ENCODE measurements at places on chromosomes 2 and 18.

GRCh38 chr2:17455343-17455742 lies 62.9 kb downstream of the RAD51AP2 start:
- no peak for DNase-seq

GRCh38 chr2:50443868-50444630 lies 587.9 kb downstream of the NRXN1 start:
- peak; percentile 87 for DNase-seq

GRCh38 chr2:18619091-18619490 lies 29.7 kb upstream of the NT5C1B start:
- DNase-seq, result no peak

DNA sequence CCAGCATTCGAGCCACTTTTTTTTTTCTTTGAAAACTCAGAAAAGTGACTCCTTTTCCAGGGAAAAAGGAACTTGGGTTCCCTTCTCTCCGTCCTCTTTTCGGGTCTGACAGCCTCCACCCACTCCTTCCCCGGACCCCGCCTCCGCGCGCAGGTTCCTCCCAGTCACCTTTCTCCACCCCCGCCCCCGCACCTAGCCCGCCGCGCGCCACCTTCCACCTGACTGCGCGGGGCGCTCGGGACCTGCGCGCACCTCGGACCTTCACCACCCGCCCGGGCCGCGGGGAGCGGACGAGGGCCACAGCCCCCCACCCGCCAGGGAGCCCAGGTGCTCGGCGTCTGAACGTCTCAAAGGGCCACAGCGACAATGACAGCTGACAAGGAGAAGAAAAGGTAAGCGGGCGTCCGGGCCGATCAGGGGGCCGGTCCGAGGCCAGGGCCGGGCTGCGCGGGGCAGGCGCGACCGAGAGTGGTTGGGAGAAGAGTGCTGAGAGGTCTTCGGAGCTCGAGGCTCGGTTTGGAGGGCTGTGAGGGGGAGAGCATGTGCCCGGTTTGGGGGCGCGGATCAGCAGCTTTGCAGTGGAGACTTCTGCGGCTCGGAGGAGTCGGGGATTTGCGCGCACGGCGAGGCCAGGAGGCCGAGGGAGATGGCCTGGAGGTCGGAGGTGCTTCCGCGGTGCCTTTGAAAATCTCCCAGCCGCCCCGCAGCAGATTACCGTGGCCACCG lies 502 bp downstream of the EPAS1 start:
- DNase-seq, result no peak

DNA sequence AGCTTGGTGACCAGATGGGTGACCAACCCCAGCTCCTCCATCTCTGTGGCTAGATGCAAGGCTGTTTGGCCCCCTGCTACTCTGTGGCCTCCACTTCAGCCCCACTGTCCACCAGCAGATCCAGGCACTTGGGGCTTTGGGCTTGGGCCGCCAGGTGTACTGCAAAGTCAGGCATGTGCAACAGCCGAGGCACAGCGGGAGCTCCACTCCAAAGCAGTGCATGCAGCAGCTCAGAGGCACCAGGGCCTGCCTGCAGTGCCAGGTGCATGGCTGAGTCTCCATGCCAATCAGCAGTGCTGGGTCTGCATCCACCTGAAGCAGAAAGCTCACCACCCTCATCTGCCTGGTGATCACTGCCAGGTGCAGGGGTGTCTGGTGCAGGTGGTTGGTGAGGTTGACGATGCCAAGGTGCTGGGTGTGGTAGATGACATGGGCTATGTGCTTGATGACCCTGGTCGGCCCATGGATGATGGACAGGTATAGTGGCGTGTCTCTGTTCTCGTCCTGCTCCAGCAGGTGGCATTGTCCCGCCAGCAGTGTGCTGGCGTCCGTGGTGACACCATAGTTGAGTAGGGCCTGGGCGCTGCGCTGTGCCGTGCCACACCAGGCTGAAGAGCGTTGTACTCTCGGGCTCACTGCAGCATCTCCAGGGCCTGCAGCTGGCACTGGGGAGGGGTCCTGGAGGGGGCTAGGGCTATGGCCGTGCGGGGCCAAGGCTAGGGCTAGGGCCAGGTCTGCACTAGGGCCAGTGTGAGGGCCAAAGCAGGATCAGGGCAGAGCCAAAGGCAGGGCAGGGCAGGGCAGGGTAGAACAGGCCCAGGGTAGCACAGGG lies 1.0 kb upstream of the ANKRD62 start:
- DNase-seq, result no peak

- no peak for DNase-seq
Observed at GRCh38 chr2:88074150-88074549, 6.5 kb downstream of the SMYD1 start.

DNA sequence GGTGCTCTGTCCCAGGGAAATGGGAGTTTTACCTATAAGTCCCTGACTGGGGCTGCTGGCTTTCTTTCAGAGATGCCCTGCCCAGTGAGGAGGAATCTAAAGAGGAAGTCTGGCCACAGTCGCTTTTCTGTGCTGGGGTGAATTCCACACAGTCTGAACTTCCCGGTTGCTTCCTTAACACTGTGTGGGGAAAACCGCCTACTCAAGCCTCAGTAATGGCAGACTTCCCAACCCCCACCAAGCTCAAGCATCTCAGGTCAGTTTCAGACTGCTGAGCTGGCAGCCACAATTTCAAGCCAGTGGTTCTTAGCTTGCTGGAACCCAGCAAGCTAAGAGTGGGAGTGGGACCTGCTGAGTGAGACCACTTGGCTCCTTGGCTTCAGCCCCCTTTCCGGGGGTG lies 54.9 kb downstream of the NUP35 start:
- no peak for DNase-seq

DNA sequence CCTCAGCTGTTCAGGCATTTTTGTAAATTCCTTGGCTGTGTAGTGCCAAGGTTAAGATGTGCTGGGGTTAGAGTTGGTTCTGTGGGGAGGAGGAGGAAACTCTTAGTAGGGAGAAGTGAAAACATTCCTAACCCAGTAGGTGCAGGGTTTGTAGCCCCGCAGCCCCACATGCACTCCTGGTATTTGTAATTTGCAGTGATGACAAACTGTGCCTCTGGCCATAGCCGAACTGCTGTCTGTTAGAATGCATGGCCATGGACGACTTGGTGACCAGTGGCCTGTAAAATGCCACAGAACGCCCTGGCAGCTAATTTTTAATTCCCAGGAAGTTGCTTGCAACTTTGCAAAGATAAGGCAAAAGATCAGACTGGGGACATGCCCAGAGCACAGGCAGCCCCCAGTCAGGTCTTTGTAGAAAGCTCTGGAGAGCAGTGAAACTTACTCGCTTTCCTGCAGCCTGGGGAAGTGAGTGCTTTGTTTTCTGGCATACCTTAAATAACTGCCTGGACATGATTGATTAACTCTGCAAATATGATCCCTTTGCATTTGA lies 38.4 kb downstream of the LYPD6B start:
- no peak for DNase-seq

DNA sequence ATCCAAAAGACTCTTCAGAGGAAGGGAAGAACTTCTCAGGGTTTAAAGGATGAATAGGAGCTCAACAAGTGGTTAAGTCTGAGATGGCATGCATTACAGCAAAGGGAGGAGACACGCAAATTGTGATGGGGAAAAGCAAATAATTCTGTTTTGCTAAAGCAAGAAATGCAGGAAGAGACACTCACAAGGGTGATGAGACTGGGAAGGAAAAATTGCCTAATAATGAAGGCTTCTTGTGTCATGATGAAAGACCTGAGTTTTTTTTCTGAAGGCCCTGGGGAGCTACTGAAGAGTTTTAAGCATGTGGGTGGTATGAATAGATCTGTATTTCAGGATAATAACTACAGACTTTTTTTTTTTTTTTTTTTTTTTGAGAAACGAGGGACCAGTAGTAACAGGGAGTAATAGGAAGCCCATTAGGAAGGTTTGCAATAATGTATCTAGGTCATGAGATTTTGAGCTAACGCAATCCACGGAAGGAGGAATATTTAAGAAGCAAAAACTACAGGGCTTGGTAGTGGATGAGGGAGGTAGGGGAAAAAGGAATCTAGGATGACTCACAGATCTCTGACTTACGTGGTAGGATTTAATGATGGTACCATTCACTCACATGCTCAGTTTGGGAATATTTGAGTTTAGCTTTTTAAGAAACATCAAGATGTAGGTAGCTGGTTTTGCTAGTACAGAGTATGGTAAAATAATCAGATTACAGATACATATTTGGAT lies 16.0 kb upstream of the SERPINB3 start:
- DNase-seq, result no peak

DNA sequence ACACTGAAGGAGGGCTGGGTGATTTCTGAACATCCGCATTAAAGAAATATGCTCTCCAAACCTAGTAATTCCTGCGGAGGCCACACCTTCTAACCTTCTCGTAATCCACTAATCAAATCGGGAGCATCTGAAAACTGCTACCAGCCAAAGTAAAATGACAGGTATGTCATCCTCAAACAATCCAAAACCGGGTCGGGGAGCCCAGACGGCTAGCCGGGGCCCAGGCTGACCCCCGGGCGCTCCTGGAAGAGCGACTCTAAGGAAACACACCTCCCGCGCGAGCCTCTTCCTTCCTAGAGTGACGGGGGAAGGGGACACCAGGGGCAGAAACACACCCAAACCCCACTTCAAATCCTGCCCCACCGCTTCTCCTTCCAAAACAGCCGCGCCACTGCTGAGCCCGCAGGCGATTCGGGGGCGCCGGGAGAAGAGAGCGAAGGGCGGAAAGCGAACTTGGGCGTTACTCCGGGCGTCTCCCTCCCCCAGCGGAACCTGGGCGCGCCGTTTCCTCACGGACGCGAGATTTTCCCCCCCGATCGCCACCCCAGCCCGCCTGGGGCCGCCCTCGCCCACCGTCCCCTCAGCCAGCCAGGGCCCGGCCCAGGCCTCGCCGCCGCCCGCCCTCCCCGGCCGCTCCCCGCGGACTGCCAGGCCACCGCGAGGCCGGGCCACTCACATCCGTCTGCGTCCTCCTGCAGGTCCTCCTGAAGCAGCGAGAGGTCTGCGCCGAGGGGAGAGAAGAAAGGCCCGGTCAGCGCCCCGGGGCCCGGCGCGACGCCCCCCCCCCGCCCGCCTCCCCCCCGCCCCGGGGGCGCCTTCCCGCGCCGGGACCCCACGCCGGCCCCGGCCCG lies 584 bp downstream of the PPP4R1 start:
- no peak for DNase-seq

GRCh38 chr2:28582595-28582994 lies 86.7 kb downstream of the PLB1 start:
- no peak for DNase-seq

DNA sequence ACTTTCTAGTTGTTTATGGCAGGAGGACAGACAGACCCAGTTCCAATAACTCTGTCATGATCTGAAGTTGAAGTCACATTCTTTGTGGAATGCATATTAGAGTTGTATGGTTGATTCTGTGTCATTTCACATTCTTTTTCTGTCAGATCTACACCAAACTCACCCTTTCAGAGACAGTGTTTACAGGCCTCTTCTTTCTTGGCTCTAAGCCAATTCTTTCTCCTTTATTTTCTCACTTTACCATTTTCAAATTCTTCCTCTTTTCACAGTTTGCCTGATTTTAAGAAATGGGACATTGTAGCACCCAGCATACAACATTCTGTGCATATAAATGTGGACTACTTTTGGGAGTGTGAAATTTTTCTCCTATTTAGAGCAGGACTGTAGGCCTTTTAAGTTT lies 103.7 kb downstream of the CCDC85A start:
- DNase-seq, result no peak

DNA sequence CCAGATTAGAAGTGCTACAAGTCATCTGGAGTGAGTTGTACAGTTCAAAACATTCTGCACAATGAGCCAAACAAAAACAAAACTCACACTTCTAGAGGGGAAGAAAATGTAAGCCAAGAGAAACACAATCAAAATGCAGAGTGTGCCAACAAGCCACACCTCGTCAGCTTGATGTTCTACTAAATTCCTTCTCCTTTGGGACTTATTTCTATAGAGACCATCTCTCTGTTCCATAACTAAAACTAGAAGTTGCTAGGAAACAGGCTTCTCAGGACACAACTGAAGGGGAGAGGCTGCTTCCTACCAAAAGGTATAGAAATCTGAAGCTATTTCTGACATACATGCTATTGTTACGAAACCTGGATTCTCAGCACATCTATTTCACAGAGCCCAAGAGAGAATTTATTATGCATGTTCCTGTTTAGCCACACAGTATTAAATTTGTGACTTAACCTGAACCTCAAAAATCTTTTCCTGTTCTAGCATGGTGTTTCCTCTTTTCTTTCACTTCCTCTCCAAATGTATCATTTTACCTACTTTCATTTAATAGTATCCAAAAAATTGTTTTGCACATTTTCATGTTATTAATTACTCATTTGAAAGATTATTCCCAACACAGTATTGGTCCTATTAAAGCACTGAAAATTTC lies 211.4 kb upstream of the CCDC150 start:
- DNase-seq, result no peak

- DNase-seq, result no peak
Observed at GRCh38 chr2:13006426-13006825, 289.7 kb downstream of the TRIB2 start.

GRCh38 chr18:2104620-2105462 lies 466.5 kb downstream of the METTL4 start:
- DNase-seq, result no peak

- DNase-seq, result no peak
Observed at GRCh38 chr2:129443235-129443864, 536.1 kb upstream of the RAB6C start.

GRCh38 chr2:151673016-151673415 lies 61.3 kb downstream of the NEB start:
- no peak for DNase-seq

DNA sequence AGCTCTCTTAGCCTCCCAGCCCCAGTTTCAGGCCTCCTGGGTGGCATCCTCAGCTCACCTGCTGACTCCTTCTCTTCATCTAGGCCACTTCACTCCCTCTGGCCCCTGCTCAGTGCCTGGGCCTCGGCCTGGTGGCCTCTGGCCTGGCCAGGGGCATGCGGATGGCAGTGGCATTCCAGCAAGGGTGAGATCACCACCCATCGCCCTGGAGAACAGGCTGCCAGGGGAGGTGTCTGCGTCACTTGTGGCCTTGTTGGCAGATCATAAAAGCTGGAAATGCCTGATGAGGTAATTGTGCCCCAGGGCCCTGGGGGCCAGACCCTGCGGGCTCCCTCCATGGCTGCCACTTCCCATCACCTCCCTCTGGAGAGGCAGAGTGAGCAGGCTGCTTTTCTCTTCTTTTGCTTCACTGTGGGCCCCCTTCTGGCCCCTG lies 72.5 kb upstream of the SMAD2 start:
- no peak for DNase-seq

GRCh38 chr2:54591551-54591950 lies 131.9 kb upstream of the EML6 start:
- DNase-seq, result no peak

- DNase-seq, result no peak
Observed at GRCh38 chr2:189441709-189442074, 418 bp downstream of the WDR75 start.

DNA sequence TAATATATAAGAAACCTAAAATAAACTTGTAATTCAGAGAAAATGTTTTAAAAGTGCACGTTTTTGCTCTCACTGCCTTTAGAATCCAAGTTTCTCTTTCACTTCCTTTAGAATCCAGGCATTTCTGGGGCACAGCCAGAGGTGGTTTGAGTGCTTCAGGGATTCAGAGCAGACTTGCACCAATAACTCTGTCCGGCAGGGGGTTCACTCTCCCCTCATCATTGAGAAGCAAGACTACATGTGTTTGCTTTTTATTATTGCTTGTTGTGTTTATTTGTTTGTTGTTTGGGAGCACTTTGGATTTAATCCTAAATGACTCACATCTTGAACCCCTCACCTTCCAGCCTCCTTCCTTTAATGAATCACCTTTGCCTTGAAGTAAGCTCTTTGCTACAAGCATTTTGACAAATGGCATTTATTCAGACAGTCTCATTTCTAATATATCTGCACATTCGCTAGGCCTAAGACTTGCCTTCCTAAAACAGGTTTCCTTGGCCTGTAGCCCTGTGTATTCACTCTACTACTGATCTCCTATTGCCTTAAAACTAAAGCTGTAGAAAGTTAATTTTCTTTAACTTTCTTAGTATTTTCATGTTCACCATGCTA lies 233.5 kb upstream of the ATP5MC3 start:
- DNase-seq, result no peak

Measured in NCI-H1417 treated with DMSO at 0.1 percent for 48 hours (cell line).